ENCODE measurements at places on chromosomes 1 and 21.

DNA sequence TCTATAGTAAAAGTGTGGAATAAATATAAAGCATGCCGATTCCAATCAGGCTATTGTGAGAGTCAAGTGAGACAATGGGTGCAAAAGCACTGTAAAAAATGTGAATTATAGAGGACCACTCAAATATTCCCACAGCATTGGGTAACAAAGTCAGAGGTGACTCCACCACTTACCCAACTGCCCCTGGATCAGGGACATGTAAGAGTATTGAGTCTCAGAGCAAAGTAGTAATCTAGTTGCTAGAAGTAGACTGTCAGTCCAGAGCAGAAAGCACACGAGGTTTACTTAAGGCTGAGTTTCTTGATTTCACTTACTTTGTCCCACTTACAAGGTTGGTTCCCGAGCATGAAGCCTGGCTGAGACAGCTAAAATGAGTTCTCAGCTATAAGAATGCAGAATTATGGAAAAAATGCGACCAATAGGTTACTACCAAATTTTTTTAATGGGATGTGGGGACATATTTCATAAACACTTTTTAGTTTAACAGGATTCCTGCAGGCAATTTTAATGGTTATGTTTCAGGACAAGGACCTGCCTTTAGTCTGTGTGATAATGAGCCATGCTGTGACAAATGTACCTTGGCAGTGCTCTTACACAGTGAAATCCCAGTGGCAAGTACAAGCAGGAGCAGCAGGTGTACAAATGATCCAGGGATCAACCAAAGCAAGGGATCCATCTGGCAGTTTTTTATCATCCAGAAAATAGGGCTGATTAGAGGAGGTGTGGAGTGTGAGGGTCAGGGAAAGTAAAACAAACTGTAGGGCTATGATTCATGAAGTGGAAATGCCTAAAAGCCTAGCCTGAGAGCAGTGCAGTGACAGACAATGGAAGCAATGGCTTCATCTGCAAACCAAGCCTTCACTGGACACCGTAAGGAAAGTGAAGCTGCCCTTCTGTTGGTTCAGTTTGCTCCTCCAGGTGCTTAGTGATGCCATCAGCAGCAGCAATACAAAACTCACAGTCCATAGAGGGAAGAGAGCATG lies 156.2 kb upstream of the SPAG17 start:
- peak; percentile 15 for DNase-seq

DNA sequence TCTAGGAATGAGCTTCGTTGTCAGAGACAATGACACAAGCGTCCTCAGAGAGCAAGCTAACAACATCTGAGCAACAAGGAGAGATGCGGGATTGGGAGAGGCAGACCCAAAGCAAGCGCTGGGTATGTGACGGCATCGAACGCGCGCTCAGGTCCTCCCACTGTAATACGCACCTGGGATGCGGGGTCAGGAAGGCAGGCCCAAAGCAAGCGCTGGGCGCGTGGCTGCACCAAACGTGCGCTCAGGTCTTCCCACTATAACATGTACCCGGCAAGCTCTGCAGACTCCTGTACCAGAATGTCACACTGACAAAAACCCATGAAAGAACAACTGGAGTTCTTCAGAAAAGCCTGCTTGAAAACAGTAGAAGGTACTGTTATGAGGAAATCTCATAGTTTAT lies 653.8 kb downstream of the SMYD3 start:
- no peak for DNase-seq

DNA sequence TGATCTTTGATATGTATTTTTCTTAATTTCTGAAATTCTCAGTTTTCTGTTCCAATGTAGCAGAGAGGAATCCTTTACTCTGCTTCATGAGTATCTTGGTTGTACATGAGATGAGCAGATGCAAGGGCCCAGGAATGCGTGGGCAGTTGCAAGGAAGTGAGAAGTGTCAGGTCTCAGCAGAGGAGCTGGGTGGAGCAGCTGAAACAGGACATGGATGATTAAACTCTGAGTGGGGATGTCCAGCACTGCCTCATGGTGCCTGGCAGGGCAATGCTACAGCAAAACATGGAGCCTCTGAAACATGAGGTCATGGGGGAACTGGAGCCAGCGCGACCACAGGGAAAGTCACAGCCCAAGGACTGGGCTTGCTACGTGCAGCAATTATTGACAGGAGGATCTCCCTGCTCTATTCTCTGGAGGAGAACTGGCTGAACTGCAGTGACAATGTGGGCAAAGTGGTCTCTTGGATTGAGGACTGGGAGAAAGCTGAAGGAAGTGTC lies 48.4 kb downstream of the COLGALT2 start:
- DNase-seq = peak; percentile 52

- DNase-seq = peak; percentile 47
Observed at GRCh38 chr1:157994704-157995582, 1.5 kb downstream of the KIRREL1 start.

- DNase-seq = peak; percentile 90
Observed at GRCh38 chr1:109198043-109198695, 15.5 kb upstream of the SARS1 start.

- no peak for DNase-seq
Observed at GRCh38 chr1:29393451-29393826, 157.1 kb downstream of the PTPRU start.

DNA sequence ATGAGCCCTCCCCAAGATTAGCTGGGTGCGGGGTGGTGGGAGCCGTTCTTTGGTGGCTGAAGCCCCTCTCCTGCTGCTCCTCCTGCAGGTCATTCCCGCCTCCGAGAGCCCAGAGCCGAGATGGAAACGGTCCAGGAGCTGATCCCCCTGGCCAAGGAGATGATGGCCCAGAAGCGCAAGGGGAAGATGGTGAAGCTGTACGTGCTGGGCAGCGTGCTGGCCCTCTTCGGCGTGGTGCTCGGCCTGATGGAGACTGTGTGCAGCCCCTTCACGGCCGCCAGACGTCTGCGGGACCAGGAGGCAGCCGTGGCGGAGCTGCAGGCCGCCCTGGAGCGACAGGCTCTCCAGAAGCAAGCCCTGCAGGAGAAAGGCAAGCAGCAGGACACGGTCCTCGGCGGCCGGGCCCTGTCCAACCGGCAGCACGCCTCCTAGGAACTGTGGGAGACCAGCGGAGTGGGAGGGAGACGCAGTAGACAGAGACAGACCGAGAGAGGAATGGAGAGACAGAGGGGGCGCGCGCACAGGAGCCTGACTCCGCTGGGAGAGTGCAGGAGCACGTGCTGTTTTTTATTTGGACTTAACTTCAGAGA lies 448 bp downstream of the G0S2 start:
- DNase-seq = peak; percentile 55

GRCh38 chr1:167430134-167430848 lies 88.0 kb downstream of the CD247 start:
- DNase-seq = no peak

DNA sequence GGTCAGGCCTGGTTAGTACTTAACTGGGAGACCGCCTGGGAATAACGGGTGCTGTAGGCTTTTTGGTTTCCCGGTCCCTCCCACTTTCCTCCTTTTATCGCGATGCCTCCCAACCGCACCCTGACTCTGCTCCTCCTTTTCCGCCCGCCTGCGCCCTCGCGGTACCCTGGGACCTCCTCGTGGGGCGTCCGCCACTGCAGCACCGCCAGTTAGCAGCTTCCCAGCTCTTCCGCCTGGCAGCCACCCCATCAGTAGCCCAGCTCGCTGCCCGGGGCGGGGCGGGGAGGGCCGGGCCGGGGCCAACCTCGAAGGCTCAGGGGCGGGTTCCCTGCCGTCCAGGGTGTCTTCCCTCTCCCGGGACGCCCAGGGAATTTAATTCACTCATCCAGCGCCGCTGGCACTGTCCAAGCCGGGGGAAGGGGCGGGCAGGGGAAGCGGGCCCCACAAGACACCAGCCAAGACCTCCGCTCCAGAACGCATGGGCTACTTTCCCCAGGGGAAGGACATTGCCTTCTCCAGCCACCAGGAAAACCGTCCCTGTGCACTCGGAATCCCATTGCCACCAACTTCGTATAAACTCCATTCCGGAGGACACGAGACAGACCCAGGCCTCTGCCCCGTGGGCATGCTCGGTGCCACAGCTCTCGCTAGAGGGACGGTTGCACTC lies 2.0 kb upstream of the ZNF678 start:
- DNase-seq = no peak

Data from M059J (cell line).